ENCODE measurements at places on chromosomes 5 and 9.

DNA sequence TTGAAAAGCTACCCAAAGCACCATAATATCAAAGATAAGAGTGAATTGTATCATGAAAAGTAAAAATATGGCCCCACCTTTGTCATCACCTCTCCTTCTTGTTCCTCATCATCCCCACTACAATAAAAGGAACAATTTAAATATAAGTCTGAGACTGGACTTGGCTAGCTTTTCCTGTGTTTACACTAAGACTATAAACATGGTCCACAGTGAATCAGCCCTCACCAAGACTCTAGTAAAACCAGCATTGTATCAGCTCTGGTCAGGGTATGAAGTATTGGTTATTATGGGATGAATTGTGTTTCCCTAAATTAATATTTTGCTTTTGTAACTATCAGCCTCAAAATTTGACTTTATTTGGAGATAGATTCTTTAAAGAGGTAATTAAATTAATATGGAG is 105.4 kb downstream of the SLC25A46 start:
- no peak for DNase-seq

GRCh38 chr5:168851902-168852321 is 272.7 kb upstream of the PANK3 start:
- no peak for DNase-seq

- DNase-seq, result no peak
Observed at GRCh38 chr5:35454011-35454525, 163.6 kb upstream of the SPEF2 start.

- DNase-seq, result peak; percentile 30
Observed at GRCh38 chr5:169805527-169805934, 168.5 kb downstream of the DOCK2 start.

- DNase-seq, result no peak
Observed at GRCh38 chr9:15239816-15240215, 67.2 kb downstream of the TTC39B start.

DNA sequence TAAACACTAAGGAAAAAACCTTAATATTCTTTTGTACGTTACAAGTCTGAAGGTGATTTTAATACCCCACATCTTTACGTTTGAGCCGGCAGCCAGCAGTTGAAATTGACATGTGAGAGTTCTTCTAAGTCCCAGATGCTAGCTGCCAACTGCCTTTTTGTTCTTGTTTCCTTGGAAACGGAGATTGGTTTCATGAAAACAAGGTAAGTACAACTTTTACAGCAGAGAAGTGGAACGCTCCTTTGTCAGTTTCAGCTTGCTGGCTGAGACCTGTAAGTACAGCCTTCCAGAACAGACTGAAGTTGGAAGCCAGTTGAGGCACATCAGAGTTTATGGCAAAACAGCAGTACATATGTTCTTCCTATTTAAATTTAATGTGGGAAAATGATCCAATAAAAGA is 1018.4 kb upstream of the ARRDC3 start:
- peak; percentile 86 for DNase-seq

DNA sequence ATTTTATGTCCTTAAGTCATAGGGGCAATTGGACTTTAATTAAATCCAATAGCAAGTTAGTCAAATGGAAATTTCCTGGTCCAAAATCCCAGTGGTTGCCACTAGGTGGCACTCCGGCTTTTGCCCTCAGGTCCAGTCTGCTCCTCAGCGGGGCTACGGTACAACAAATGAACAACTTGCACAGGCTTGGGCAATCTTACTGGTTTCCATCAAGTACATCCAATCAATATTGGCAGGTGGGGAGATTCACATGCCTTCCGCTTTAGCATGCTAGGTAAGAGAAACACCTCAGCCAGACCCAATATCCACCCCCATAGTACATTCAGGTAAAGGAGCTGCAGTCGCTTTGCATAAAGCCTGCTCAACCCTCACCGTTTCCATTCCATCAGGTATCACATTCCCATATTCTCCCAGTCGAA is 6.3 kb upstream of the MXD3 start:
- DNase-seq, result peak; percentile 78

DNA sequence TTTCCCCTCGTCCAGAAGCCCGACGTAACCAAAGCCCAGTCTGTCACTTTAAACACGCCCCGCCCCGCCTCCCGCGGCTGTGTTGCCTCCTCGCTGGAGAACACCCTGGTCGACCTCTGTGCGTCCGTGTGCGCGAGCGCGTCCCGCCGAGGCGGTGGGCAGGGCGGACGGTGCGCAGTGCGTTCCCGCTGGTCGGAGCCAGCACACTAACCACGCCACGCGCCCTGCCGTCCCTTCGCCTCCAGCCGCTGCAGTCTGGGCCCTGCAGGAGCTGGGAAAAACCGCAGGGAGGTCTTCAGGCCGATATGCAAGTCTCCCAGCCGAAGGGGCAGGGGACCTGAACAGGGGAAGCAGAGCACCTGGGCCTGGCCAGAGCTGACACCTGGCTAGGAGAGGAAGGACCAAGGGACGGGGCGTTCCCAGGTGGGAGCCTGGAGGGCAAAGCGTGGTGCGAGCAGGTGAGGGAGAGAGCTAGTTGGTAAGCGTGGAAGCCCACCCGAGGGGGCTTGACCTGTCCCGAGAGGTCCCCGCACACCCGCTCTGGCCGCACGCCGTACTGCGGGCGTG is 1.3 kb upstream of the PHPT1 start:
- DNase-seq, result peak; percentile 91

DNA sequence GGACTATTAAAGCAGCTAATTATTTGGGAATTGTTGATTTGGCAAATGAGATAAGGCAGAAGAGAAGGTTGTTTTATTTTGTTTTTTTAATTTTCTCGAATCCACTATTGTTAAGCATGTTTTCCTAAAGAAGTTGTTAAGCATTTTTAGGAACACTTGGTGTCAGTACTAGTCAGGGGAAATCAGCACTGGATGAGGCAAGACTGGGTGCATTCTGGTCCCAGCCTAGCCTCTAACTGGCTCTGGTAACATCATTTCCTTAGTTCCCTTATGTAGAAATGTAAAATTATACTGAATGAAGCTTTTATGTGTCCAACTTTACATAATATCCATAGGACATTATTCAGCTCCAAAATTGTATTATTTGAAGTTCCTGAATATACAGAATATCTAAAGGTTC is 196.1 kb downstream of the PCSK5 start:
- DNase-seq, result no peak

DNA sequence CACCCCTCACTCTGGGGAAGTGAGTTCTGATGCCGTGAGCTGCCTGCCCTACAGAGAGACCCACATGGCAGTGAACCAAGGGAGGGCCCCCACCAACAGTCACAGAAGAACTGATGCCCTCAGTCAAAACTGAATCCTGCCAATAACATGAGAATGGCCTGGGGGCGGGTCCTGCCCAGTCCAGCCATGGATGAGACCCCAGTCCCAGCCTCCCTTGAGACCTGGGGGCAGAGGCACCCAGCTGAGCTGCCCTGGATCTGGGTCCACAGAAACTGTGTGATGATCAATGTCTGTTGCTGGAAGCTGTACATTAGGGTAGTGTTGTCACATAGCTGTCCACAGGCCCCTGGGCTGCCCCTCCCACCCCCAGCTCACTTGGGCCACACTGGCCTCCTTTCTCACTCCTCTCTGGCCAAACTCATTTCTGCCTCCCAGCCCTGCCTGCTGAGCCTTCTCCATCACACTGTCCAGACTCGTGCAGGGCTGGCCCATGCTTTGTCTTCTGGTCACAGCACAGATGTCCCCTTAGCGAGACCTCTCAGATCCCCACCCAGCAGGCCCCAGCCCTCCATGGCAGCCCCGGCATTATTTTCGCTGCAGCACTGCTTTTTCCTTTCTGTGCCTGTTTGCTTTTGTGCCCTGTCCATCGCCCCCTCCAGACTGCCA is 16.8 kb downstream of the GBGT1 start:
- no peak for DNase-seq

DNA sequence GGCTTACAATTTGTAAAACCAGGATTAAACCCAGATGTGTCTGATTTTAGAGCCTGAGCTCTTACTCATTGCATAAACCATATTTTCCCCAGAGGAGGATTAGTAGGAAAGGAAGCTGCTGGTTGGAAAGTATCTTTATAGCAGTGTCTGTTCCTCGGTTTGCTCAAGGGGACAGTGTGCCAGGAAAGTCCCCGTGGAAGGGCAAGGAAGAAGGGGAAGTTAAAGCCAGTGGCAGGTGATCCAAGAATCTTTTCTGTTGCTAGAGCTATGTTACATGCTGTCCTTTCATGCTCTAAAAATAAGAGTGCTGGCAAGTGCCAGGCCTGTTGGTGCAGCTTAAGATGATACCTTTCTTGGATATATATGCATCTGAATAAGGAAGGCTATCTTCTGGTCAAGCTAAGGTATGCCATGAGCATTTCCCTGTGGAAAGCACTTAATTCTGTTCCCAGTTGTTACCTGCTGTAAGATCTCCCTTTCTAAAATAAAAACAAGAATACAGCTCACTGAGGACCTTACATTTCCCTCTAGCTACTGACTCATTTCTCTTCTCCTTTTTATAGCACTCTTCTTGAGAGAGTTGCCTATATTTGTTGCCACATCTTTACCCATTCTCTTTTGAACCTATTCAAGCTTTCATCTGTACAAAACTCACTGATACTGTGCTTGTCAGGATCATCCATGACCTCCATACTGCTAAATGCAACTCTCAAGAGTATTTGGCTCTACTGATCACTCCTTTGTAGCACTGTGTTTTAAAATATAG is 8.0 kb downstream of the PDCD1LG2 start:
- DNase-seq, result no peak

DNA sequence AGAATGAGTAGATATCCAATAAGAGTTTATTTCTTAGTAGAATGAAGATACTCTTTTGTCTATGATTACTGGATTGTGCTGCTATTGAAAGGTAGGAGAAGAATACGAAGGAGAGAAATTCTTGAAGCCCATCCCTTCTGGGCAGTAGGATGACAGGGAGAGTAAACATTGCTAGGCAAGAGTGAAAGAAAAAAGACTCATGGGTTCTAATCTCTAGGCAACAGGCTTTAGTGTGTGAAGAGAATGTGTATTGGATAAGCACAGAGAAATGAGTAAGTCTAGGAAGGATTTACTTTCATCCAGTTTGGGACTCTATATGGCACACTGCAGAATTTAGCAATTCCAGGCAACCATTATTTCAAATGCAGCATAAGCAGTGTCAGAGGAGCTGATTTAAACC is 216.0 kb downstream of the GABRG2 start:
- no peak for DNase-seq

GRCh38 chr5:98727686-98728085 is 45.8 kb upstream of the RGMB start:
- no peak for DNase-seq

- peak; percentile 43 for DNase-seq
Observed at GRCh38 chr9:573691-574410, 267.6 kb upstream of the DMRT1 start.

DNA sequence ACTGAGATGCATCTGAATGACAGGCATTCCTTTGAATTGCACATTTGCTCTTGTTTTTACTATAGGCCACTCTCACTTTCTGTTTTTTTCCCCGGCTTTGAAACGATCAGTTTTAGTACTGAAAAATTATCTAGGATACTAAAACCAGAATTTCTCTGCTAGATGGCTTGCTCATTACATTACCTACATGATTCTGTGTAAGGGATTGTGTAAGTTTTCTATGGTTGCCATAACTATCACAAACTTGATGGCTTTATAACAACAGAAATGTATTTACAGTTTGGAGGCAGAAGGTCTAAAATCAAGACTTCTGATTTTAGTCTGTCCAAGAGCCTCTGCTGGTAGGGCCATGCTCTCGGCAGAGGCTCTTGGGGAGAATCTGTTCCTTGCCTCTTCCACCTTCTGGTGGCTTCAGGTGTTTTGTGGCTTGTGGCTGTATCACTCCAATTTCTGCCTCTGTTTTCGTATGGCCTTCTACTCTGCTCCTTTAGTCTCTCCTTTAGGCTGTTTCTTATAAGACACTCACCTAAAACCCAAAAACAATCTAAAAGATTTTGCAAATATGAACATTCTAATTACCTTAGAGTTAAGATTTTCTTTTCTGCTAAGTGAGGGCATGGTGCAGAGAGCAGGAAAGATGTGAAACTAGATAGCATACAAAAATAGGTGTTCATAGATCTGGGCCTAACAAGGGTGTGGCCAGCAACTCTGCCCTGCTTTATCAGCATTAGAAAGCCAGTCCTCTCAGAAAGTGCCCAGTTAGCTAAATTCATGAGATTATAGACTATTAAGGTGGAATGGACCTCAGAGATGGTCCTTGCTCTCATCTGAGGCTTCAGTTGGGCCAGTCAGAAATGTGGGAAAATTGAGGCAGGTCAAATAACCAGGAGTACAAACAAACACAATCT is 93.3 kb upstream of the CDKN2B start:
- DNase-seq, result no peak

DNA sequence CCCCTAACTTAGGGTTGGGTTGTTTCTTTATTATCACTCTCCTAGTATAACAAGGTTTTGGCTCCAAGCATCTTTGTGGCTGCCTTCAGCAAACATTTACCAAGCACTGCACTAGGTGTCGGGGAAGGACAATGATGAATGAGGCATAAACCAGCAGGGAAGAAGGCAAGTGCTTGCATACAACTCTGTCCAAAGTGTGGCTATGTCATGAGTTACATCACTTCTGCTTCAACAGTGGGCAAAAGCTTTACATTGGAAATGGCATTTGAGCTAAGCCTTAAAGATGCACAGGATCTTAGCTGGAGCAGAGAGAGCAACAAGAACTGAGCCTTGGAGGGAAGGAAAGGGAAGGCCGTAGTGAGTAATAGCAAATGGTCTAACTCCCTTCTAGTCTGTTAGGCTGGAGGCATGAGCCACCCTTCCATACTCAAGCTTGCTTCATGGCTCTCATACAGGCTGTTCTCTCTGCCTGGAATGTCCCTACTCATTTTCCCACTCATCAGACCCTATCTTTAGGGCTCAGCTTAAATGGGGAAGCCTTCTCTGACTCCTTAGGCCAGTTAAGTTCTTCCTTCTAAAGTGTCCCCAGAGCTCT is 121.8 kb downstream of the SEMA6A start:
- no peak for DNase-seq

DNA sequence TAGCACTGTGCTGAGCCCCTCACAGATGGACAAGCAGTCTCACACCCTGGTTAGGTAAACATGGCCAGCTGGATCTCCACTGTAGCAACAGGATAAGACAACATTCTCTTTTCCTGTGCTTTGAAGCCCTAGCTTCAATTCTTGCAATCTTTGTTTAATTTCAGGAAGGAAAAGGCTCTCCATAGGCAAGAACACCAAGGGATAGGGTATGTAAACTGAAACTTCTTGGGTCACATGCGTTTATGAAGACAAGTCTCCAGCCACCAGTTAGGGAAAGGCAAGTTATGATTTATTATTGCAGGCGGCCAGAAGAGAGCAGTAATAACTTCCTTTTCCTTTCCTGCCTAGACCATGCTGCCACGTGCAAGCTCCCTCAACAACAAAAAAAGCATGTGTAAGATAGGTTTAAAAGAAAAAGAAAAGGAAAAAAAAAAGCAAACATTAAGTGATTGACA is 50.1 kb upstream of the POU5F2 start:
- DNase-seq, result no peak

DNA sequence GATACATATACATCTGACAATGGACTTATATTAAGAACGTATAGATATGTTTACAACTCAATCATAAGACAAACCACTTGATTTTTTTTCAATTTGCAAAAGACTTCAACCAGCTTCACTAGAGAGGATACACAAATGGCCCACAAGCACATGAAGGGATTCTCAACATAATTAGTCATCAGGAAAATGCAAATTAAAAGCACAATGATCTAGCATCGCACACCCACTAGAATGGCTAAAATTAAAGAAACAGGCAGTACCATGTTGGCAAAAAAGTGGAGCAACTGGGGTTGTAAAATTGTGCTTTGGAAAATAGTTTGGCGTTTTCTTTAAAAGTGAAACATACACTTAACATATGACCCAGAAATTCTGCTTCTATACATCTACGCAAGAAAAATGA is 80.0 kb upstream of the TRIO start:
- DNase-seq, result no peak
